ENCODE measurements at places on chromosomes 12 and 14.

DNA sequence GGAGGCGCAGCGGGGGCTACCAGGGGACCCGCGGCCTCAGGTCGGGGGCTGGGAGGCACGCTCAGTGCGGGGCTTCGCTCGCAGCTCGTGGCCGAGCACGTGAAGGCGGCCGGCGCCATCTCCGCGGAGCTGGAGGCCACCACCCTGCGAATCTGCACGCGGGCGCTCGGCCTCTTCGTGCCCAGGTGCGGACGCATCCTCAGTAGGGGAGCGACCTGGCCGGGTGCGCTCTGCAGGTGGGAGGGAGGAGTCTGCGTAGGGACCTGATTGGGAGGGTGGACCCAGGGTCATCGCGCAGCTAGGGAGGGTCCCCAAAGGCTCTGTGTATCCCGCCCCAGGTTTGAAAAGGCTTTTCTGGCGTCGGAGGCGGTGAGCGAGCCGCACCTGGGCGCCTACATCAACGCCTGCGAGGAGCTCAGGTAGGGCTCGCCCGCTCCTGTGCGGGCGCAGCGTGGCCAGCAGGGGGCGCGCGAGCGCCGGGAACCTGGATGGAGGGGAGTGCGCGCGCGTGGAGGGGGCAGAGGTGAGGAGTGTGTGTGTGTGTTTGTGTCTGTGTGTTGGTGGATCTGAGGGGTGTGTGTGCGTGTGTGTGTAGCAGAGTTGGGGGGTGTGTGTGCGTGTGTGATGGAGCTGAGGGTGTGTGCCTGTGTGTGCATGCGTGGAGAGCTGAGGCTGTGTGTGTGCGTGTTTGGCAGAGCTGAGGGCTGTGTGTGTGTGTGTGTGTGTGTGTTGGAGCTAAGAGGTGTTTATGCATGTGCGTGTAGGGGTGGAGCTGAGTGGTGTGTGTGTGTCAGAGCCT is 10.3 kb downstream of the EXOC3L4 start:
- peak; percentile 54 for DNase-seq

- DNase-seq: no peak
Measured at GRCh38 chr12:24724814-24725213, 224.1 kb downstream of the BCAT1 start.

DNA sequence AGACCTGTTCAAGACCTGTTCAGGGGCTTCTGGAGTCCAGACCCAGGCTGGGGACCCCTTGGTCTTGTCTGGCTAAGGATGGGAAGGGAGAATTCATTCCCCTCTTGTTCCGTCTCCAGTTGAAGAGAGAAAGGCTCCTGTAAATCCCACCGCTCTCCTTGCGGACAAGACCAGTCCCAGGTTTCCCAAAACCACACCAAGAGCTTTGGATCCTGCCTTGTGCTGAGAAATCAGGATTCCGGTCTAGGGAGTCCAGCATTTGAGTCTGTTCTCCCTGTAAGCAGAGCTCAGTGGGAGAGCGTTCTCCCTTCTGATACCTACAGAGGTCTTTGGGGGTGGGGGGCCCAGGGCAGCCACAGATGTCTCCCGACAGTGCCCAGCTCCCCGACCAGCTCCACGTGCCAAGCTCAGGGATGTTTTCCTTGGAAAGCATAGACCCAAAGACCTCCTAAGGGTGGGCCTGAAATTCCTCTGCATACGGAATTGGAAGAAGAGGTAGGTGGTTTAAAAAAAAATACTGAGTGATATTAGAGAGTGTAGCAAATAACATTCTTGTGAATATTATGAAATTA is 1.9 kb downstream of the HOXC13 start:
- DNase-seq: no peak

GRCh38 chr12:14243941-14244340 is 121.5 kb upstream of the ATF7IP start:
- no peak for DNase-seq

DNA sequence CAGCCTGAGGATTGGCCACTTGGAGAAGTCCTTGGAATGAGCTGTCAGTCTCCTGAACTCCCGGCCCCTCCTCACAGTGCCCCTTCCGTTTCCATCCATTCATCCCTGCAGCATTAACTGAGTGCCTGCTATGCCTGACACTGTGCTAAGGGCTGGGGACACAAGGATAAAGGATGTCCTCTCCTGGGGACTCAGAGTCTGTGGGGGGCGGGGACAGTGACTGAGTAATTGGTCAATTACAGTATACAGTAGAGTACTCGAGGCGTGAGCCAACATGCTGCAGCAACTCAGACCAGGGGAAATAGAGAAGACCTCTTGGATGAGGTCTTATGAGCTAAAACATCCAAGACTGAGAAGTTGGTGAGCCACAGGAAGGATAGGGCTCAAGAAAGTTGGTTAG is 43.4 kb upstream of the PWP1 start:
- no peak for DNase-seq

DNA sequence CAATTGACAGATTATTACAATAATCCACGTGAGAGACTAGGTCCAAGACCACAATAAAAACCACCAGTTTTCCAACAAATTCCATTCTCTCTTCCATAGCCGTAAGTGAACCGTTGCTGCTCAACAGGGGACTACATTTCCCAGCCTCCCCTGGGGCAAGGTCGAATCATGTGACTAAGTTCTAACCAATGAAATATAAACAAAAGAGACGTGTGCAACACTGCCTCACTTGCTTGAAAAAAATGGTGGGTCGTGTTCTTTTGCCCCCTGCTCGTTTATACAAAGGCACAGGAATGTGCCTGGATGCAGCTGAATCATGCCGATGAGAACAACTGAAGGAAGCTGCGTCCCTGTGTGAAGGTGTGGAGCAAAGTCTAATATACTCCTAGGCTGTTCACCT is 51.1 kb downstream of the HSPB8 start:
- DNase-seq: peak; percentile 30

GRCh38 chr14:95319312-95320077 is at the start of gene CLMN:
Gene CLMN, minus strand, starts transcription at chr14:95319908. Its CDS starts 116 bp downstream, at chr14:95319792.
- peak; percentile 35 for DNase-seq

- DNase-seq: peak; percentile 87
Measured at GRCh38 chr12:117236456-117237001, 46.3 kb upstream of the FBXO21 start.

DNA sequence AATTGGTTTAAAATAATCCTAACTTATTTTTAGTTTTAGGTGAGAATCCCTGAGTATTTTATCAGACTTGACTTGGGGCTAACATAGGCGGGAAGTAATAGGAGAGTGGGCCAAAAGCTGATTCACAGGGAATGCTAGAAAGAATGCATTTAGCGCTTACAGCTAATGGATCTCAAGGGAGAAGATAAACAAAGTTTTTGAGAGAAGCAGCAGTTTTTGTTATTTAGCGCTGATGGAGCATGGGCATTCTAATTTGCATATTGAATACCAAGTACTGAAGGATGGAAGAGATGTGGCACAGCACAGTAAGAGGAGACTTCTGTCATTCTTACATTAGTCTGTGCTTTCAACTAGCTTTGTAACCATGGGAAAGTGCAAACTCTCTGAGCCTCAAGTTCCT is 436.0 kb upstream of the FBXO33 start:
- no peak for DNase-seq

GRCh38 chr12:124248941-124249825 is 45.7 kb upstream of the RFLNA start:
- no peak for DNase-seq

- no peak for DNase-seq
Measured at GRCh38 chr14:74299061-74299545, 3.6 kb downstream of the ABCD4 start.

GRCh38 chr12:64493513-64493912 is 41.6 kb downstream of the TBK1 start:
- DNase-seq: no peak

- DNase-seq: no peak
Measured at GRCh38 chr12:124641591-124641990, 74.2 kb upstream of the NCOR2 start.

Measured in G401 (cell line).